Activated gamma-delta T cell treated with anti-CD3 and anti-CD28 coated beads, Interleukin-2, amount 50 U/mL, for 16 hours (primary cell): ENCODE measurements at places on chromosomes 13 and 19.

DNA sequence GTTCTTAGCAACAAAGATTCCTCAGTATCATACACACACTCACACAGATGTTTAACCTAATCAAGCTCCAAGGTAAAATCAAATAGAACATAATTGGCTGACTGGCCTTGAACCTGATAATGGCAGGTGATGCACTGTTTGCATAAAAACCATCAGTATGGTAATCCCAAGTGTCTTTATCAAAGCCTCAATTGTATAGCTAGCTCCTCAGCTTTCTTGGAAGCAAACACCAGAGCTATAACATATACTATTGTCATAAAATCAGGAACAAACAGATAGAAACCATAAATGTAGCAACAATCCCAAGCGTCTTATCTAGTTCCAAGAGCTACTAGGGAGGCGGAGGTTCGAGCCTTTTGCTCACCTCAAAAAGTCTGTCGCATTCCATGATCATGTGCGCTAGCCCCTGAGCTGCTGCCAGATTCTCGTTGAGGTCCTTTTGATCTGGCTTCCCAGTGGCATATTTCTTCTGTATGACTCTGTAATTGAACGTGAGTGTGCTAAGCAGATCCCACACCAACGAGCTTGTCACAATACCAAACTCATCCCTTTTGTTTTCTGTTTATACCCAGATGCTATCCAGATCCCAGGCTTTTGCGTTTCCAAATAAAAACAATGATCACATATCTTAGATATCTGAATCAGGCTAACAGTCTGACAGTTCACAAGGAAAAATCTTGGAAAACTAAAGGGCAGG lies 95.3 kb downstream of the KL start:
- no peak for DNase-seq

- DNase-seq, result no peak
These were observed 321.1 kb upstream of the EDNRB start for GRCh38 chr13:78239714-78240113.

DNA sequence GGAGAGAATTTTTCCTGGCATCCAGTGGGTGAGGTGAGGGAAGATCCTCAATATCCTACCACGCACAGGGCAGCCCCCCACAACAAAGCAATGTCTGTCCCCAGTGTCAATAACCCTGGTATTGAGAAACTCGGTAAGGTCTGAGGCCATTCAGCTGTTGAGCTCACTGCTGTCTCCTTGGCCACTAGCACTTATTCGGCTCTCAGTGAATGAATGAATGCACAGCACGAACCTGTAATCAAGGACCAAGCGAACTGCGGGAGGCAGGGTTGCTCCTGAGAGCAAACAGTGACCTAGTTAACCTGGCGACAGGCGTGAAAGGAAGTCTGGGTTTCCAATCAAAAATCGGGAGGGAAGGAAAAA lies 640 bp downstream of the ZSCAN5A start:
- DNase-seq, result no peak

GRCh38 chr13:52067237-52067636 lies 42.7 kb downstream of the UTP14C start:
- DNase-seq, result no peak

- DNase-seq, result no peak
These were observed 1347.3 kb downstream of the PCDH9 start for GRCh38 chr13:65882810-65883209.

DNA sequence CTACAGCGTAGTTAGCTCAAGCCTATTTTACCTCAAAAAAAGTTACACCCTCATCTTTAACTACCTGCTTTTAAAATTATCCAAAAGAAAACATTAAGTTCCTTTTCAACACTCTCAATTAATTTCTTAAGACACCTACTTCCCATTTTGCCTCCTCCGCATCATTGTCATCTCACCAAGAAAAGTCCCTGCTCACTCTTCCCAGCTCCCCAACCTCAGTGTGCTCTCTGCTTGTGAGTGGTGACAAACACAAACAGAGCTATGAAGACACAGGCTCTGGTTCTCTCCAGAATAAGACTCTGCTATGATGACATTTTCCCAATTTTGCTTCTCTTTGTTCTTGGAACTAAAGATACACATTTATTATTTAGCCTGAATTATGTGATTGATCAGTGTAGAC lies 385.1 kb upstream of the HTR2A start:
- DNase-seq, result no peak

- no peak for DNase-seq
These were observed 55.8 kb upstream of the KCTD15 start for GRCh38 chr19:33740811-33741396.

GRCh38 chr13:67330149-67330548 lies 100.0 kb upstream of the PCDH9 start:
- DNase-seq, result no peak

GRCh38 chr13:28475916-28476725 lies 18.8 kb downstream of the FLT1 start:
- no peak for DNase-seq
